ENCODE measurements at places on chromosomes 6 and 20.
A peak's percentile ranks its signal among the peaks of the same experiment; 100 is the strongest.

GRCh38 chr20:40280616-40281015, 408.4 kb downstream of the MAFB start:
- DNase-seq, result no peak

DNA sequence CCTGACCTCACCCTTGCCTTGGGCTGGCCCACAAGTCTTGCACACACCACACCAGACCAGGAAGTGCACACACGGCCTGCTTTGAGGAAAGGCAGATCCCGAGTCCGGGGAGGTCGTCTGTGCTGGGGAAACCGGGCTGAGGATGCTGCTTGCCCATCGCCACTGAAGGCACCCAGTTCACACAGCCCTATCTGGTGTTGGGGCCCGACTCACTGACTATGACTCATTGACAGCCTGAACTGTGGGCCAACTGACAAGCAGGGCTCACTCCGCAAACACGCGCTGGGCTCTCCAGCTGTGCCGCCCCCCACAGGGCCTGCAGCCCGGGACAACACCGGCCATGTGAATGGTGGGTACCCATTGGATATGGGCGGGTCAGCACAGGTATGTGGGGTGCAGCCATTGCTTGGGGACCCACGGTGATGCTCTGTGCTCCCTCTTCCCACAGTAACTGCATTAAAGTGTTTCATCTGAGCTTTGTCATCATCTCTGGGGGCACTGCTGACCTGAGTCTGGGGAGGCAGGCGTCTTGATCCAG, 1.6 kb downstream of the SAMD10 start:
- DNase-seq, result peak; percentile 39

DNA sequence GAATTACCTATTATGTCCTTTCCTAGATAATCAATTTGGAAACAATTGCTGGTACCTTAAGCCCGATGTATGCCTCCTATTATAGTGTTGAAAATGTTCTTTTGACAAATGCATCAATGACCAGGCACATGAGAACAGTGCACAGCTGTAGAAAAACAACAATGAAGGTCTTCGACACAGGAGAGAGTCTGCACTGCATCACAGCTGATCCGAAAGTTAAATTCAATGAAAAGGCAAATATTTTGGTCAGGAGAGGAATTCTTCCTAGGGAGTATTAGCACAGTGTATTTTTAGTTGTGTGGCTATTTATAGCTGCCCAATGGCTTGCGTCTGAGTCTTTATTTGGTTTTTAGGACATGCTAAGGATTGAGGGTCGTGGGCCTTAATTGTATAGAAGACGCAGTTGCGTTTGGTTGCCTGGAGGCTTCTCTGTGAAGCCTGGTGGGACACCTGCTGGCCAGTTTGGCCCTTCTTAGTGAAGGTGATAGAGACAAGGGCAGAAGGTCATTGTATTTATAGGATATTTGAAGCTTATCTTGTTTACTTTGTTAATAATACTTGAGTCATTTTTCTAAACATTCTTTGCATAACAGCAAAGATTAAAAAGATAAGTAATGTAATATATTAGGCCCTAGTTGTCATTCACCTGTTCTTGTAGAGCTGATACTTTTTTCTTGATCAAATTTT, 72.3 kb downstream of the CDYL start:
- no peak for DNase-seq

DNA sequence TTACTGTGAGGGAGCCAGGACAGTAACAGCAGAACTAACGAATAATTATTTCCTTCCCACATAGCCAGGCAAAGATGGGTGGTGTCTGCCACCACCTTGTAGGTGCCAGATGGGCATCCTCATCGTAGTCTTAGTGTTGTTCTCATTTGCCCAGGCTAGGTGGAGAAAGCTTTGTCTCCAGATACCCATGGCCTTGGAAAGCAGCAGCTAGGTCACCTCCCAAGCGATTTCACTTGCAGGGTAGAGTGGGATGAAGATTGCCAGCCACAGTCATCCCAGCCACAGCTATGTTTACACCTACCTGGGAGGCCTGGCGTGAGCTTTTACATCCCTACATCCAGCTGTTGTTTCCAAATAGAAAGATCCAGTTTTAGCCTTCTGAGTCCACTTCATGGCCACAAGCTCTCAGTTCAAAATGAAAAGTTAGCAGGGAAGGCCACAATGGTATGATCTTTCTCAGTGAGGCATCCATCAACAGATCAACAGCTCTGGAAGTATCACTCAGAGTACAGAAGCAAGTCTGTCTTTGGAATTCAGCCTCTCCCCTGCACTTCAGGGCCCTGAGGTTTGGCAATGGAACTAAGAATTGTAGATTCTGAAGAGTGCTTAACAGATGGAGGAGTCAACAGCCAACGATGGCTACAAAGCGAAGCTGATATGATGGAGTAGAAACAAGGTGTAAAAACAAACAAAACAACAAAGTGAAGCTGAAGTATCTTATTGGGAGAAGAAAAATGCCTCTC, 11.0 kb upstream of the SNRPC start:
- no peak for DNase-seq

- DNase-seq, result no peak
These were observed 123.5 kb downstream of the MAP3K7 start for GRCh38 chr6:90463359-90463758.

- no peak for DNase-seq
These were observed 4.6 kb upstream of the SOX18 start for GRCh38 chr20:64053841-64054661.

Data from stimulated activated CD4-positive, alpha-beta T cell treated with anti-CD3 and anti-CD28 coated beads, Interleukin-15, amount 100 ng/mL, for 48 hours (primary cell).